NCI-H510A (cell line): ENCODE measurements at places on chromosomes 5 and 9.

DNA sequence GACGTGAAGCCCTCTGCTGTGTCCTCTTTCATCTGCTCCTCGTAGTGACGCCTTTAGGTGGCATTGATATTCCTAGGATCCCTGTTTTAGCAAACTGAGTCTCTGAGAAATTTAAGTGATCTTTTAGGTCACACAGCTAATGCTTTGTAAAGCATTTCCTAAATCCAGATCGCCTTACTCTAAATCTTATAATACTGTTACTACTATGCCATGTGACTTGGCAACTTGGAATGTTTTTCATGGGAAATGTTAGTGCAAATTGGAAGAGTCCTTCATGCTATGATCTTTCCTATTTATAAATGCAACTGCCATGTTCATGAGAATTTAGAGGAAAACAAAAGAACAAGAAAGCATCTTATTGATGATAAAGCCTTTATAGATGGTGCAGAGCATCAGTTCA, 212.2 kb downstream of the TRIO start:
- DNase-seq: no peak

GRCh38 chr5:131783874-131784273, 12.9 kb downstream of the FNIP1 start:
- no peak for DNase-seq

GRCh38 chr9:110213413-110214044, 5.6 kb upstream of the C9orf152 start:
- no peak for DNase-seq

DNA sequence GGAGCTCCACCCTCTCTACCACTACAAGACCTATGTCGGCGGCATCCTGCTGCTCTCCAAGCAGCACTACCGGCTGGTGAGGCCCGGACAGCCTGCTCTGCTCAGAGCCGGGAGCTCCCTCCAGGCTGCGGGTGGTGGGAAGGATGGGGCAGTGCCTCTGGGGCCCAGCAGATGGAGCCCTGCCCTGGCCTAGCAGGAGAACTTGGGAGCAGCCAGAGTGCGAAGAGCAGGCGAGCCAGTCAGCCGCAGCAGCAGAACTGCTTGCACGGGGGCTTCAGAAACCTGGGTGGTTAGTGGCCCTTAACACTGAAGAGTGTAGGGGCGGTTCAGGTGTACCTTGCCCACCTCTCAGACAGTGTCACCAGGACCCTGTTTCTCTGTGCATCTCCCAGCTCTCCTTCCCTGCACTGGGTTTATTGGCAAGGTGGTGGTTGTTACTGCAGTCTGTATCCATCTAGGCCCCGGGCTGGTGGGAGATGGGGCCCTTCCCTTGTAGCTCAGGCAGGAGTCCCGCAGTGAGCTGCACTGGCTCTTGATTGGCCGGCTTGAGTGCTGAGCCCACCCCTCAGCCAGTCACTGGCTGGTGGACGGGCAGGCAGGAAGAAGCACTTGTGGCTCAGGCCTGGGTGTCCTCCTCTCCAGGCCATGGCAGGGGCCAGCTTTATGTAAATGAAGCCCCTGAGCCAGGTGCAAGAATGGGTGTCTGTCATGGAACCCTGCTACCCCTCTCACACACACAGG, 7.7 kb downstream of the B4GALT7 start:
- peak; percentile 78 for DNase-seq

- DNase-seq: no peak
Measured at GRCh38 chr9:123129423-123129822, 96.0 kb downstream of the GPR21 start.

GRCh38 chr5:10401498-10401897, 40.2 kb upstream of the ROPN1L start:
- no peak for DNase-seq

DNA sequence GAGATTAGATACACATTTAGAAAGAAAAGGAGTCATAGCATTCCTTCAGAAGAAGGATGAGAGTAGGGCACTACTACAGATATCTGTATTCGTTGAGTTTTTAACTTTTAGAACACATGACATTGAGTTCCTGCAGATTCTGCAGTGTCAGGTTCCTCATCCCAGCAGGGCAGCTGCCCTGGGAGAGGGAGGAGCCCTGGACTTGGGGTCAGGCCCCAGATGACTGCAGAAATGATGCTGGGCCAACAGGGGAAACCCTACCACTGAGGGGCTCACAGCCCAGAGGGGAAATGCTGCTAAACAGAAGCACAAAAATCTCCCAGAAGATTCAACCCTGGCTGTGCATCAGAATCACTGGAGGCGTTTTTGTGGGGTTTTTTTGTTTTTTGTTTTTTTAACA, 68.9 kb upstream of the TAF1L start:
- no peak for DNase-seq

DNA sequence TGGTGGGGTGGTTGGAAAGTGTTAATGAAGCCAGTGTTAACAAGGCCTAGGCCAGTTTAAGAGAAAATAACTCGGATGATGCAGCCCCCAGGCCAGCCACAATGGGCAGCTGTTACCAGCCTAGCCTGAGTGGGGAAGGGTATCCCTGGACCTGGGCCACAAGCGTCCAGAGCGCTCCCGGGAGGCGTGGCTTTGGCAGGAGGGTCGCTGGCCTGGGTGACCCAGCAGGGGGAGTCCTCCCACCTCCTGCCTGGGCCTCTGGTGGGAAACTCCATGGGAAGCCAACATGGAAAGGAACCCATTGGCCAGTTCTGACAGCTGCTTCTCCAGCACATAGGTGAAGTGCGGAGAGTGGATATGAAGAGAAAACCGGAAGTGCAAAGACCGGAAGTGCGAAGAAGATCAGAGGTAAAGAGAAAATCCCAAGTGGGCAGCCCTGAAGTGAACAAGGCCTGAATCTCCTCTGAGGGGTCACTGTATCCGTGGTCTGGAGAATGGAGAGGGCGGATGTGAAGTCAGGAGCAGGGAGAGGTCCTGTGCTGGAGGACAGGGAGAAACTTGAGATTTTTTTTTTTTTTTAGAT, 79.0 kb downstream of the ADCY2 start:
- no peak for DNase-seq

GRCh38 chr5:67724412-67725135, 491.0 kb upstream of the PIK3R1 start:
- DNase-seq: no peak
